ENCODE measurements at places on chromosomes 16 and 17.

DNA sequence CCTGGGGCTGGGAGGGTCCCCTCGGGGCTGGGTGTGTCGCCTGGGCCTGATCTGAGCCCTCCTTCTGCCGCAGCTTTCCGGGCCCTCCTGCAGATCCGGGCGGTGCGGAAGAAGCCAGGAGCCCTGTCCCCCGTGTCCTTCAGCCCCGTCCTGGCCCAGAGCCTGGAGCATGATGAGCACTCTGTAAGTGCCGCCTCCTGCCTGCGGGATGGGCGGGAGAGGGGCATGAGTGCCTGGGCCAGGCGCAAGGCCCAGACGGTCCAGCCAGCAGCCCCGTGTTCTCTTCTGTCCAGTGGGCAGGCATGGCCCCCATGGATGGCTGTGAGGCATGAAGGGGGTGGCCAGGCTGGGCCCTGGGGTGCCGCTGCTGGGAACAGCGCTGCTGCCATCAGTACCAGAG is 16.0 kb upstream of the NUDT16L1 start:
- DNase-seq = no peak

GRCh38 chr17:27977751-27978688 is 64.5 kb upstream of the NLK start:
- no peak for DNase-seq

GRCh38 chr17:20896153-20896649 is 146.6 kb downstream of the USP22 start:
- DNase-seq = peak; percentile 13

DNA sequence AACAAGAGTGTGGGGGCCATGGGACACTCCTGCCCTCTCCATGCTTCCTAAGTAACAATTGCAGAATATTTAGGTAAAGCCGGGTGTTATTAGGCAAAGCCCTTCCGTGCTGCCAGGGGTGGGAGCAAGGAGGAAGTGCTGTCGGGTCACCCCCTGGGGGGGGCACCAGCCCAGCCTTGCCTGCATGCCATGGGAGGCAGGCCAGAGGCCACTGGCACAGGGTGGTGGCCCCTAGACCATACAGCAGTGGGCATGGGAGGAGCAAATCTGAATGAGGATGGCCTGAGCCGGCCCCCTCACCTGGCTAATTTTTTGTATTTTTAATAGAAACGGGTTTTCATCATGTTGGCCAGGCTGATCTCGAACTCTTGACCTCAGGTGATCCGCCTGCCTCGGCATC is 355.7 kb upstream of the CDH8 start:
- DNase-seq = no peak

DNA sequence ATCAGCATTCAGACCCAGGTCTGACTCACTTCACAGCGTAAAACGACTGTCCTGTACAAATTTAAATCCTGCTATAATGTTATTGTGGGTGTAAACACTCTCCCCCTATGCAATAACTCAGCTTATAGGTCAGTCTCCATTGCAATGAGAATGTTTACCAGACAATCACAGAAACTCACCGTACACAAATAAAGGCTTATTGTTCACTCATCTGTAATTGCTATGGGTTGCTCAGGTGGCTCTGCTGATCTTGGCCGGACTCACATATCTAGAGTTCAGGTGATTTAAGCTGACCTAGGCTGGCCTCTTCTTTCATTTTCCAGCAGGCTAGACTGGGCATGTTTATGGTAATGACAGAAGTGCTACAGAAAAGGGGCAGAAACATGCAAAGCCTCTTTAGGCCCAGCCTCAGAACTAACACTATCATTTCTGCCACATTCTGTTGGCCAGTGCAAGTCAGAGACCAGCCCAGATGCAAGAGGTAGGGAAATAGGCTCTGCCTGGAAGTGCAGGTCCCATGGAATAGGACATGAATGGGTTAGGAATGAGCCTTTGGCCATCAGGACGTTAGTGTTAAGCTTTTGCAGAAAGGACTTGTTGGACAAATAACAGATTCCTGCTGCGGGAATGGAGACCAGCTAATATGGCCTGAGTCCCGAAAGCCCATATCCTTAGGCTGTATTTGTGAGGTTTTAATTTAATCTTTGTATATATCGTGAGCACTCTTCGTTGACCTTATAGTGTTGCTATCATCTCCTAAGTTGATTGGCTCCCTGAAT is 44.0 kb downstream of the HLF start:
- DNase-seq = no peak

GRCh38 chr17:49379926-49380325 is 17.9 kb upstream of the ZNF652 start:
- DNase-seq = no peak

- no peak for DNase-seq
These were observed 21.6 kb upstream of the SMPD3 start for GRCh38 chr16:68469796-68470460.

DNA sequence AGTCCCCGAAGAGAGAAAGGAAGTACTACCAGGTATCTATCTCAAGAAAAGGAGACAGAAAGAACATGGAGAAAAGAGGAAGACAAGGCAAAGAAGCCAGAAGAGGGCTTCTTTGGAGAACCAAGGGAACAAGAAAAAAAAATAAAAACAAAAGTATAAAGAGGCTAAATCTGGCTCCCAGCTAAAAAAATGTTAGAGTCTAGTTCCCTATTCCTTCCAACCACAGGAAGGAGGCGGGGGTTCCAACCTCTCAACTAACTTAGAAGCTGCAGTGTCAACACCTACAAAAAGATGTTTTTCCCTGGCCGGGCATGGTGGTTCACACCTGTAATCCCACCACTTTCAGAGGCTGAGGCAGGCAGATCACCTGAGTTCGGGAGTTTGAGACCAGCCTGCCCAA is 13.4 kb downstream of the UTP6 start:
- DNase-seq = peak; percentile 52

DNA sequence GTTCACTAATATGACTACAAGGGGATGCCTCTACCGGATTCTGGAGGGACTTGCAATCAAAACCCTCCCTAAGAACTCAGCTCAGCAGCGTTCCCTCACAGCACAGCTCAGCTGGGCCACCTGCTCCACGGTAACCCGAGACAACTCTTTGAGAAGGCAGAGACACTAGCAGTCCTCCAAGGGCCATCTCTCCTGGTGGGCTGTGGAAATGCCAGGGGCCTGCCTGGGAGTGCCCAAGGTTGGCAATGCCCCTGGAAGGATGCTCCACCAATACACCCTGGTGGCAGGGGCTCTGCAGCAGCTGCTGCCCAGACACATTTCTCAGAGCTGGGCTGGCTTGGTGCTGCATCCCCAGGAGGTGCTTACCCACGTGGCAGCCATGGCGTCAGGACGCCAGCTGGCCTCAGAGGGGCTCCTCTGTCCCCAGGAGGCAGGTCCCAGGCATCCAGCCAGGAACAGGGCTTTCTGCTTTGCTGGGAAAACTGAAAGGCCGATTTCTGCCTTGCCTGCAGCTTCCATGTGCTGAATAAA is 16.5 kb downstream of the CDIP1 start:
- DNase-seq = peak; percentile 84

GRCh38 chr16:26267641-26268040 is 575.9 kb downstream of the HS3ST4 start:
- no peak for DNase-seq

DNA sequence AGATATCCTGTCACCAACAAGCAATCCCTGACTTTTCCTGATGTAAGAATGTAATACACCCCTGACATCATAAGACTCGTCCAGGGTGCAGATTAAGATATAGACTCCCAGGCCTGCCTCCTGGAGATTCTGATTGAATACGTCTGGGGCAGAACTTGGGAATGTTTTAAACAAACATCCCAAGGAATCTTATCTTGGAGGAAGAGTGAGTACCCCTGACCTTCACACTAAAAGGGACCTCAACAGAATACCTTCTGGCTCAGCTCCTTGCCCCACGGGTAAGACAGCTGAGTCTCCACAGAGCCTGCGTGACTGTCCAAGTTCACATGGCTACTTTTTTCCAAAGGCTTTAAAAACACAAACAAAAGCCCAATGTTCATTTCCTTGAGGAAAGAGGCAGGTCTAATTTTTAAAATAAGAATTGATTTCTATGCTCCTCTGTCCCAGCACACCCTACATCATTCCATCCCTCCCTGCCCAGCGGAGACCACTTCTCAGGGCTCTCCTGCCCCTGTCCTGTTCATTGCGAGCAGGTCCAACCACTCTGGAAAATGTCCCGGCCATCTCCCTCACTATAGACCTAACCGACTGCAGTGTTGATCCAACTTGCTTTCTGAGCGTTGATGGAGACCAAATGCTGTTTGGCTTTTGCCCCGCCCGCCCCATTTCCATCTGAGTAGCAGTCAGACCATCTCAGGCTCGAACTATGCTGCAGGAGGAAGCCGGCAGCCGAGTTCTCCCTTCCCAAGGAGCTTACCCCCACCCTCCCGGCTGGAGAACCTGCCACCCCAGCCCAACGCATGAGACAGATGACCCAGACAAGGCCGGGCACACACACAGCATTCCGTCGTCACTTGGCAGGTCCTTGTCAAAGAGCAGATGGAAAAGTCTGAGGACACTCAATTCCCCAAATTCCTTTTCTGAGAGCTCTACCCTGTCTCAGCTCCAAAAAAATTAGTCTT is 44.1 kb upstream of the MYH10 start:
- DNase-seq = no peak

- DNase-seq = no peak
These were observed 12.7 kb upstream of the MLKL start for GRCh38 chr16:74713325-74713724.

GRCh38 chr16:66197668-66198278 is 168.7 kb upstream of the CDH5 start:
- DNase-seq = no peak

DNA sequence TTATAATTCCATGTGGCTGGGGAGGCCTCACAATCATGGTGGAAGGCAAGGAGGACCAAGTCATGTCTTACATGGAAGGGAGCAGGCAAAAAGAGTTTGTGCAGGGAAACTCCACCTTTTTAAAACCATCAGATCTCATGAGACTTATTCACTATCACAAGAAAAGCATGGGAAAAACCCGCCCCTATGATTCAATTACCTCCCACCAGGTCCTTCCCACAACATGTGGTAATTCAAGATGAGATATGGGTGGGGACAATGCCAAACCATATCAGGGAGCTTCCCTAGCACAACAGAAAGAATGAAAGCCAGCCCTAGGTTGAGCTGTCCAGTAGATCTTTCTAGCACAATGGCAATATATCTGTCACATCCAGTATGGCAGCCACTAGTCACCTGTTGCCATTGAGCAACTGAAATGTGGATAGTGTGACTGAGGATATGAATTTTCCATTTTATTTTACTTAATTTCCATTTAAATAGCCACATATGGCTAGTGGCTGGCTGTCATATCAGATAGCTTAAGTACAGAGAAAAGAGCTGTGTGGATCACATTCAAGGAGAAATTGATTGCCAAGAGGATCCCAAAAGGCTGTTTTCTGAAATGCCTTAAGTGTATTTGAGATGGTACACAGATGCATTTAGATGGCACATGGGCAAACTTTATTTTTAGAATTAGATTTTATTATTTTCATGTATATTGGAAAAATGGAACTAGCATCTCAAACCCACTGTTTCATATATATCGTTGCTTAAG is 273.0 kb downstream of the GRIN2A start:
- no peak for DNase-seq

- peak; percentile 75 for DNase-seq
These were observed 889 bp upstream of the ZNF423 start for GRCh38 chr16:49856672-49857330.

DNA sequence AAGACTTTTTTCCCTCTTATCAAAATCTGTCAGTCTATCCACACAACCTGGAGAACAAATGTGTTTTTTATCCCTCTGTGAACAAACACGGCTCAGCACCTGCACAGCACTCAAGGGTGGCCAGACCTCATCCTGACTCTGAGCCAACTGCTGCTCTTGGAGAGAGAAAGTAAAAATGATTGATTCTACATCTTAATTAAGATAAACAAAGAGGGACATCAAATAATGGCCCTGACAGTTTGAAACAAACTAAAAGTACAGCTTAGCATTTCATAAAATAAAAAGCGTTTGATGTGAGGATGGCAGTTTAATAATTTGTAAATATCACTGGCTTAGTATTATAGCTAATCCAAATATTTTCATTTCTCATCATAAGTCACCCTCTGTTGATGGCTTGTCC is 106.2 kb downstream of the SNX11 start:
- no peak for DNase-seq

- no peak for DNase-seq
These were observed 8.4 kb downstream of the KRT39 start for GRCh38 chr17:40958086-40958953.

DNA sequence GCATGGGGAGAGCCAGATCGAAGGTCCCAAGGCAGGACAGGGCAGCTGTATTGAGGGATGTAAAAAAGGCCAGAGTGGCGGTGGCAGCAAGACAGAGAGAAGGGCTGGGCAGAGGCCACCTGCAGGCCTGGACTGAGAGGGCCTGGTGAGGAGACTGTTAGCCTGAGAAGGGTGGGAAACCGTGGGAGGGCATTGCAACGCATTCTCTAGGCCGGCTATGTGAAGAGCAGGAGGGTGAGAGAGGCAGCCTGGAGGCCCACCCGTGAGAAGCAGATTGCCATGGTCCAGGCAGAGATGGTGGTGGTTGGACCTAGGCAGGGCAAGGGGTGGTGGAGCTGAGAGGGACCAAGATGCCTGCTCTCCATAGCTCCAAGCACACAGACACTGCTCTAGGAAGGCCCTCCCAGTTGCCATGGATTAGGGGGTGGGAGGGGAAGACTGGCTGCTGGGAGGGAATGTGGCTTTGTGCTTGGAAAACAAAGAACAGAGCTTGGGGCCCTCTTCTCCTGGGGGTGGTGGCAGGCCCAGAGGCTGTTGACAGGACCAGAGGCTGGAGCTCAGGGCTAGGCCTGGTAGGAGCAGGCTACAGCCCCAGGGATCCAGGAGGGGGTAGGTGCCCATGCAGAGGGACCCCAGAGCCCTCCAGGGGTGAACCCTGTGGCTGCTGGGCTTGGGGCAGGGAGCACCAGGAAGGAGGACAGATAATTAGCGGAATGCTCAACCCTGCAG is 12.4 kb upstream of the TCAP start:
- DNase-seq = peak; percentile 88

- no peak for DNase-seq
These were observed 96.2 kb downstream of the PGS1 start for GRCh38 chr17:78474614-78475146.

DNA sequence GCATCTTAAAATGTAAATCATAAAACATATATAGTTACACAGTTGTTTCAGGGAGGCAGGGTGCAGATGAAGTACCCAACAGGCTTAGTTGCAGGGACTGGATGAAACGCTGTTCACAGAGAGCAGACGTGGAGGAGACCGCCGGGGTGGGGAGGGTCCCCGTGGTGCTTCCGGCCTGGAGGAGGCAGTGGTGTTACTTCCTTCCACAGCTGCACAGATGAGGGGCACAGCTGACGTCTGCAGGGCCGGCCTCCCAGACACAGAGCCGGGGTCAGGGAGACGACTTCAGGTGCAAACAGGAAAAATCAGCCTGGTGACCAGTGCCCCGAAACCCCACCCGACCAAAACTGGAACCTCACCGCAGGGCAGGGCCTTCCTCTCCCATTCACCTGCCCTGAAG is 17.1 kb downstream of the SPIRE2 start:
- no peak for DNase-seq
